CD4-positive, alpha-beta T cell treated with Interleukin-6 for 4 hours (primary cell): ENCODE measurements at places on chromosomes 5 and 9.

DNA sequence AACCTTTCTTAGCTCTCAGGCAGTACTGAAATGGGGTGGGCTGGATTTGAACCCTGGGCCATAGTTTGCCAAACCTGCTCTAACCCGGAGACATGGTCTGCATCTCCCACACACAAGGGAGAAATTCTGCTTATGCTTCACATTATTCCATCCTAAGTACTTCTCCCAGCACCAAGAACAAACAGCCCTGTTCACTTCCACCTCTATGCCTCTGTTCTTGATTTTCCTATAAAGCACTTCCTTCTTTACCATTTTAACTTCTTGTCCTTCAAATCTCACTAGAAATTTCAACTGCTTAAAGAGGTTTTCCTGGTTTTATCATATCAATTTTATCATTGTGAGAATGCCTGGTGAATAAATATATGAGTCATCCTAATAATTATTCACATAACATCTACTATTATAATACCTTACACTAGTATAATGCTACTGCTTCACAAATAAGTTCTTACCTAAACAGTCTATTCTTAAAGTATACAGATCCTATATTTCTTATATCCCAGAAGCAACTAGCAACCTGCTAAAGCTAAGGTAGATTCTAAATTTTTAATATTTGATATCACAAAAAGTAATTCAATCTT, 12.7 kb downstream of the FEM1C start:
- no peak for DNase-seq

DNA sequence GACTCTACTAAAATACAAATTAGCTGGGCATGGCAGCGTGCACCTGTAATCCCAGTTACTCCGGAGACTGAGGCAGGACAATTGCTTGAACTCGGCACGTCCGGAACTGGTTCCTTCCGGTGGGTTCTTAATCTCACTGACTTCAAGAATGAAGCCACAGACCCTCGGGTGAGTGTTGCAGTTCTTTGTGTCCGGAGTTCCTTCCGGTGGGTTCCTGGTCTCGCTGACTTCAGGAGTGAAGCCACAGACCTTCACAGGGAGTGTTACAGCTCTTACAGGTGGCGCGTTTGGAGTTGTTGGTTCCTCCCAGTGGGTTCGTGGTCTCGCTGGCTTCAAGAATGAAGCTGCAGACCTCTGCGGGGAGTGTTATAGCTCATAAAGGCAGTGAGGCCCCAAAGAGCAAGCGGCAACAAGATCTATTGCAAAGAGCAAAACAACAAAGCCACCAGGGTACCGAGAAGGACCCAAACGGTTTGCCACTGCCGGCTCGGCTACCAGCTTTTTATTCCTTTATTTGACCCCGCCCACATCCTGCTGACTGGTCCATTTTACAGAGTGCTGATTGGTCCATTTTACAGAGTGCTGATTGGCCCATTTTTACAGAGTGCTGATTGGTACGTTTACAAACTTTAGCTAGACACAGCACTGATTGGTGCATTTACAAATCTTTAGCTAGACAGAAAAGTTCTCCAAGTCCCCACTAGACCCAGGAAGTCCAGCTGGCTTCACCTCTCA, 28.6 kb upstream of the SLC6A19 start:
- no peak for DNase-seq

- DNase-seq: no peak
Measured at GRCh38 chr9:21810388-21810787, 8.0 kb downstream of the MTAP start.

DNA sequence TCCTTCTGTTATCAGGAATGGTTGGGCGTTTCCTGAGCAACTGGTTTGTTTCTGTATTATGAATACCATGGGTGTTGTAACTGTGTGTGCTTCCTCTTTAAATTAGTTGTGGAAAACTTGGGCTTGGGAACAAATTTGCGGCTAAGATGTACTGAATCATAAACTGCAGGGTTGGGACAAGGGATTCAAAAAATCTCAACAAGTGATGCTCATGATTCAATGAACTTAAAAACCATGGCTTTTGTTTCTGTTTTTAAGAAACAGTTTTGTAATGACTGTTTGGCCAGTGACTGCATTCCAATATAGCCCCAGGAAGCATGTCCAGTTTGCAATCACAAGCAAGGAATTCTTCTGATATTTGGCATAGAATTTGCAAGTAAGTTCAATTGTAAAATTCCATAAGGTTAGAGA, 657.5 kb upstream of the WWC1 start:
- no peak for DNase-seq

GRCh38 chr5:80867233-80867632, 92.9 kb upstream of the RASGRF2 start:
- no peak for DNase-seq

GRCh38 chr5:83104021-83104420, 26.7 kb downstream of the XRCC4 start:
- DNase-seq: no peak

- DNase-seq: no peak
Measured at GRCh38 chr5:114830114-114830513, 339.6 kb downstream of the TRIM36 start.

DNA sequence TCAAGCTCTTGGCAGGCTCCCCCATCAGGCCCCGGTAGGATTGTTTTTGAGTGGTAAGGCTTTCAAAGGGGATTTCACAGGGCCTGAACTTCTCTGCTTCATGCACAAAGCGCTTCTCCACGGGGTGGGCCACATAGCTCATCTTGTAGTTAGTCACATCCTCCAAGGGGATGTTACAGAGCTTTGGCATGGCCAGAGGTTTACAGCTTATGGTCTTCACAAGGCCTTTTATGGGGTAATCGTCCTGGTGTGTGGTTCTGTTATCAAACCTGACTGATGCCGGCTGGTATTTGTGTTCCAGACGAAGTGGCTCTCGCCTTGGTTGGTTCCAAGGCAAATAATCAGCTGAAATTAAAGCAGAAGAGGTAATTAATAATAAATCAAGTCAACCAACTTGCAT, 104.3 kb downstream of the SAXO1 start:
- DNase-seq: no peak

DNA sequence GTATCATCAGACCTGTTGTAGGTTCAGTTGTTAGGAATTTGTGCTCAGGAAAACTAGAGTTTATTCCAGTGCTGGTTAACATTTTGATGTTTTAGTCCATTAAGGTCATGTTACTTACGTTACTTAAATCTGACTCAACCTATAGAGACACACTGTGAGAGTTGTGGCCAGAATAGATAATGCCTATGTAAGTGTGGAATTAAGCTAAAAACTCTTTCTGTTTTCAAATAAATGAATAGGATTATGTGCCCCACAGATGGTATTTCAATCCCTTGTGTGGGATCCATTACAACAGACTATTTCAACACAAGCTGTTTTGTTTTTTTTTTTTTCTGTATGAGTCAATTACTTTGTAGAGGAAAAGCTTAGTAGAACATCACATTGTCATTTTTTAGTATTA, 68.1 kb downstream of the MEGF10 start:
- DNase-seq: no peak

- DNase-seq: no peak
Measured at GRCh38 chr5:83450967-83451248, 20.6 kb upstream of the VCAN start.

- no peak for DNase-seq
Measured at GRCh38 chr5:180169248-180170105, 39.5 kb downstream of the RASGEF1C start.

DNA sequence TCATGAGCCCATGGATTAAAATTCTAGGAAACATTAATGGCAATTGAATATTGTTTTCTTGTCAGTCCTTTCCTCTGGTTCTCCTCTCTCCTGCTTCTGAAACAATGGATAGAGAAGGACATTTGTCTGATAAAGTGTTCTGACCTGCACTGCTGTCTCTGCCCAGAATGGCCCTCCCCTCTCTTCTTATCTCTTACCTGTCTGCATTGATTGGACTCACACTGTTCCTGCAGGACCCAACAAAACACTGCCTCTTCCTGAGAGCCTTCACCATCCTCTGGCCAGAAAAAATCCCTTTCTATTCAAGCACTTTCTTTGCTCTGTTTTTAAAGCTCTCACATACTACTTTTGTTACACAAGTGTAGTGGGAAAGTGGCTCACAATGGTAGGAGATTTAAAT, 143.8 kb upstream of the DHFR start:
- no peak for DNase-seq

DNA sequence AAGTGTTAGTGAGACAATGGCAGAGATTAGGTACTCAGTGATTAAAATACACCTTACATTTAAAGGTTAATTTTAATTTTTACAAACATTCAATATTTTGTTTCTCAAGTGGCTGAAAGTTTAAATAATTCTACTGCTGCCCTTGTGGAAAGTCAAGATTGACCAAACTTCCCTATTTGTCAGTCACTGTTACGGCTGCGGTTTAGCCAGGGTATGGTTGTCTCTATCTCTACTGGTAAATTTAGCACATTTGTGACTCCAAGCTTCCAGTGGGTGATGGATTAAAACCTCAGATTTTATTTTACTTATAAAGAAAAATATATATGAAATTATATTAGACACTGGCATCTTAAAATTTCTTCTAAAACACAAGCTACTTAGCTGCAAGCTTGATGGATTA, 368.4 kb downstream of the CDH18 start:
- DNase-seq: no peak

DNA sequence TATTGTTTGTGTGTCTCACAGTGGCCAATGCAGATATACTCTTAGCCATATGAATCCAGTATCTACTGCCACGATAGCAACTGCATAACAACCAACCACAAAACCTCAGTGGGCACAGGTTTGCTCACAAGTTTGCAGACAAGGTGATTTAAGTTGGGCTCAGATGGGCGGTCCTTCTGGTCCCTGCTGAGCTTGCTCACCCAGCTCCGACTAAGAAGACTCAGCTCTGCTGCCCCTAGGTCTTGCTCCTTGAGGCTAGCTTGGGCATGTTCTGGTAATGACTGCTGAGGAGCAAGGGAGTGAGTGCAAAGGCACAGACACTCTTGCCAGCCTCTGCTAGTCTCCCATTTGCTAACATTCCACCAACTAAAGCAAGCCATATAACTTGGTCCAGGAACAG, 52.6 kb downstream of the MTX3 start:
- no peak for DNase-seq

- no peak for DNase-seq
Measured at GRCh38 chr5:34591723-34592122, 64.4 kb upstream of the RAI14 start.

DNA sequence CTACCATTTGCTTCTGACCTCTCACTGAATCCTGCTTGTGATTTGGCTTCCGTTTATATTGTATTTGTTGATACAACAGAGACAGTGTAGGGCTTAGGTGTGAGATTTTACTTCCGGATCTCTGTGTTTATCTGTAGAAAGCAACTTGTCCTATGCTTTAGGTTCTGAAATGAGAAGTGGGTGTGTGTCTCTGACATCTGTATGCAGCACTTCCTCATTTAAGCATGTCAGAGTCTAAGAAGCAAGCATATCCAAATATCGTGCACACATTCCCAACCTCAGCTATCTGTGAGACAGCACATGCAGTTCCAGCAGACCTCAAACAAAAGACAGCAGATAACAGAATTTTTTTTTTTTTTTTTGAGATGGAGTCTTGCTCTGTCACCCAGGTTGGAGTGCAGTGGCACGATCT, 16.3 kb downstream of the KLF9 start:
- DNase-seq: no peak

DNA sequence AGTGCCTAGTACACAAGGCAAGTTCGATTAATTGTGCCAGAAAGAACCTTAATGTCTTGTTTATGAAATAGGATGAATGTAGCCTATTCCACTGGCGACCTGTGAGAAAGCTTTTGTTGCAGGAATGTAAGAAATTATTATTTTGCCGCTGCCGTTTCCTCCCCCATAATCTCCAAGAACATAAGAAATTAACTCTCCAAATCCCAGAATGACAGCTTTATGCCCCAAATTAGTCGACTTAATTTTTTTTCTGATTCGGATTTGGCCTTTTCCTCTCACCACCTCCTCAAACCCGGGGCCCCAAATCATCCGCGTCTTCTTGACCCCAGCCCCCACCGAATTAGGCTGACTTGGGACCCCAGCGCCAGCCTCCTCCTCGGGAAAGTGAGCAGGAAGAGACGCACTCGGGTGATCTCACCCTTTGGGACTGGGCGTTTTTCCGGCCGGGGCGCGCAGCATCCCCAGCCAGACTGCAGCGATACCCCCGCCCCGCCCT, 682 bp upstream of the SPTAN1 start:
- DNase-seq: no peak

- no peak for DNase-seq
Measured at GRCh38 chr9:115204904-115205453, 87.0 kb upstream of the TNC start.

DNA sequence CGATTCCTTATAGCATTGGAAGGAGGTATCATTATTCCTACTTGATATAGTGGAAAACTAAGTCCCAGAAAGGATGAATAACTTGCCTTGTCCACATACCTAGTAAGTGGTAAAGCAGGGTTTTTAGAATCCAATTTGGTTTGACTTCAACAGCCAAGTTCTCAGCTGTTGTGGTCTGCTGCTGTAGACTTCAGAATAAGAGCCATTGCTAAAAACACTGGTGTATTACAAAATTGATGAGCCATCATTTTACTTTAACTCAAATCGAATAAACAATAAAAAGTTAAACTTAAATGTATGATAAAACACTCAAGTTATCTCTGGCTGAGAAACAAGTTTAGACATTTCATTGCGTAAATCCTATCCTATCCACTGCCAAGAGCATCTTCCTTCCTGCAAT, 610.8 kb downstream of the TLE1 start:
- no peak for DNase-seq

DNA sequence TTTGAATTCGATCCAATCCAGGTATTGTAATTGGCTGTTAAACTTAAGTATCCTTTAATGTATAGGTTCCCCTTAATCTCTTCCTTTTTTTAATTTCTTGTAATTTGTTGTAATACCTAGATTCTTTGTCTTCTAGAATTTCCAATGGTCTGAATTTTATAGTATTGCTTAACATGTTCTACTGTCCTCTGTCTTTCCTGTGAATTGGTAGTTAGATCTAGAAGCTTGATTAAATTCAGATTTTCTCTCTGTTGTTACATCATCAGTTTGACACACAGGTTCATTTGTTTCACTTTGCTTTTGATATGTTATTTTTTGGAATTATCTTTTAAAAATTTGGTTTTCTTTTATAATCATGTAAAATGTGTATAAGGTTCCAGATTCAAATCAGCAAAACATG, 13.8 kb downstream of the ZCCHC7 start:
- no peak for DNase-seq

- no peak for DNase-seq
Measured at GRCh38 chr5:78793907-78794662, 145.5 kb upstream of the LHFPL2 start.

DNA sequence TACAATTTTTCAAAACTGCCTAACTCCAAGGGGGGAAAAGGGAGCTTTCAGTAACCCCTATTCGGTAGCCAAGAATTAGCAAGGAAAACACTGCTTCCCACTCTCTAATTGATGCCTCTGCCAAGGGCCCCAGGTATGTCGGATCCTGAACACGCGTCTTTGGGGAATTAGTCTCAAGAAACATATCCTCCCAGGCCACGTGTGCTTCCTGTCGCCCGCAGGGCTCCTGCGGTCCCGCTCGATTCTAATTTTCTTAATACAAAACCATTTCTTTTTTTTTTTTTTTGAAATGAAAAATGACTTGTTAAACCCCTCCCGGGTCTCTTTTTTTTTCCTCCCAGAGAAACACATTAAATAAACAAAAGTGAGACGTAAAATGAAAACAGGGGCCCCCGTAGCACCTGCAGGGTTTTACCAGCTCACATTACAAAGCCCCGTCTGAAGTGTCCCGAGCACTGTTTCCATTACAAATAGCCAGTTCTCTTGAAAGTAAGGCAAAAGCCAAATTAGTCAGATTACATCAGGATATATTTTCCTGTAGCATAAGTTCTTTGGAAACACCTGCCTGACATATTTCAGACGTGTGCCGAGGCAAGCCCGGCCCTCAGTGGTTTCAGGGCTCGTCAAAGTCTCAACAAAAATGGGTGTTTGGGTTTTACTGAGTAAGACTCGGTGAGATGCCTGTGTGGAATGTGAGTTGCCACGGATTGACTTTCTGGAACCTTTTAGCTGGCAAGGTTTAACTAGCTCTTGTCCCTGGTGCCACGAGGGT, 21.5 kb downstream of the SMIM23 start:
- DNase-seq: no peak
